Activated naive CD4-positive, alpha-beta T cell (primary cell): ENCODE measurements at places on chromosomes 6 and 20.

- no peak for DNase-seq
Measured at GRCh38 chr20:51368461-51369211, 173.9 kb downstream of the NFATC2 start.

DNA sequence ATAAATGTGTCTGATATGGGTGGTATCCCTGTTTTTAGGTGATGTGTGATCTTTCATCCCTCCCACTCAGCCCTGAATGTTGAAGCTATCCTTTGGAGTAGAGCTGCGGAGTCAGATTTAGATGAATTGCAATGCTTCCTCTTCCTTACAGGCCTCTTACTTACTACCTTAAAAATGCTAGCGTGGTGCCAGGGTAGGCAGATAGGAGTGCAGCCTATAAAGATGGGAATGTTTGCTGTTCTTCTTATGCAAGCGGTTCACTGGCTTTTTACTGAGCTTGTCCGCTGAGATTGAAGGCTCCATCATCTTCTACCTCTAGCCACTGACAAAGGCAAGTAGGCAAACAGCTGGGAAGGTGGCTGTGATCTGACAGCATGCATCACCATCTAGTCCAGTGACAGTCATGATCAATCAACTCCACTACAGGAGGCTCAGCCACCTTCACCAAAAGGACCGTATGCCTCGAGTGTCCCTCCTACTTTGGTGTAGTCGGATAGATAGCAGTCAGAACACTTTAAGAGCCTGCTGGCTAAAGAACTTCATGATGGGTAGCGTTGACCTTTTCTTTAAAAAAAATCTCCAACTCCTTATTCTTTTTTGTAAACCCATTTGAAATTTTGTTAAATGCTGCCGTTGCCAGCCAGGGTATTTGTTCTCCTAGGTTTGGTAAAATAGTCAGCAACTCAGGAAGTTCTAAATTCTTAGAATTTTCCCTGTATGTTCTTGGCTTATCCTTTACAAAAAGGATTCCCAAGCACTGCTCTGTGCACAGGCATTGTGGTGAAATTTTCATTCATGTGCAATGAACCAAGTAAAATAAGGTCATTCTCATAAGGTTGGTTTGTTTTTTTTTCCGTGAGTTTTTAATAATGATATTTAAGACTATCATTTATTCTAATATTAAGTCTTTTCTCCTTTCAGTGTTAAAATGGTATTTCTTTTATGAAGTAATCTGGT, 169.6 kb downstream of the MTHFD1L start:
- DNase-seq = no peak

GRCh38 chr20:14127514-14128223, 132.4 kb downstream of the MACROD2 start:
- no peak for DNase-seq

GRCh38 chr6:56689114-56689513, 46.4 kb upstream of the DST start:
- DNase-seq = no peak

DNA sequence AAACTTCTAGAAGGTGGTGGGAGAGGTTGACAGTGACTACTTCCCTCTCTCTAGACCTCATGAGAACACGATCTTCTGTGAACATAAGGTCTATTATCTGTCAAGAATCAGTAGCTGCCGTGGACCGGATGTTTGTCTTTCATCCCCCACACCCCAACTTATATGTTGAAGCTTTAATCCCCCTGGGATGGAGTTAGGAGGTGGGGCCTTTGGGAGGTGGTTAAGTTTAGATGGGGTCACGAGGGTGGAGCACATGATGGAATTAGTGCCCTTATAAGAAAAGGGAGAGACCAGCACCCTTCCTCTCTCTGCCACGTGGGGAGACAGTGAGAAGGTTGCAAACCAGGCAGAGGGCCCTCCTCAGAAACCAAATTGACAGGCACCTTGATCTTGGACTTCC, 409.1 kb downstream of the QKI start:
- DNase-seq = no peak

- no peak for DNase-seq
Measured at GRCh38 chr6:137983269-137983668, 116.2 kb downstream of the TNFAIP3 start.

DNA sequence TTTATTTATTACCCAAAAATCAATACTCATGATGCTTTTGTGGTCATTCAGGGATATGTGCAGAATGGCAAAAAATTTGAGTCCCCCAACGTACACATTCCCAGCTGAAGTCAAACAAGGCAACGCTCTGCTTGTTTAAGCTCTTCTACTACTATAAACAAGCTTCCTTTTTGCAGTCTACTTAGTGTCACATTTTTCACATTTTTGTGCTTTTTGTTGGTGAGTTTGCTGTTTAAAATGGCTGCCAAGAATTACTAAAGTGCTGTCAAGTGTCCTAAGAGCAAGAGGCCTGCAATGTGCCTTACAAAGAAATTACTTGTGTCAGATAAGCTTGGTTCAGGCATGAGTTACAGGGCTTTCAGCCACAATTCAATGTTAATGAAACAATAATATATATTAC, 2.1 kb downstream of the WFDC8 start:
- DNase-seq = no peak

- DNase-seq = no peak
Measured at GRCh38 chr6:158174514-158174913, 6.4 kb downstream of the GTF2H5 start.

GRCh38 chr6:97790926-97791590, 508.0 kb upstream of the MMS22L start:
- no peak for DNase-seq

- no peak for DNase-seq
Measured at GRCh38 chr6:16519265-16520242, 241.7 kb downstream of the ATXN1 start.

GRCh38 chr6:85673198-85674139, 30.8 kb upstream of the SYNCRIP start:
- DNase-seq = no peak

DNA sequence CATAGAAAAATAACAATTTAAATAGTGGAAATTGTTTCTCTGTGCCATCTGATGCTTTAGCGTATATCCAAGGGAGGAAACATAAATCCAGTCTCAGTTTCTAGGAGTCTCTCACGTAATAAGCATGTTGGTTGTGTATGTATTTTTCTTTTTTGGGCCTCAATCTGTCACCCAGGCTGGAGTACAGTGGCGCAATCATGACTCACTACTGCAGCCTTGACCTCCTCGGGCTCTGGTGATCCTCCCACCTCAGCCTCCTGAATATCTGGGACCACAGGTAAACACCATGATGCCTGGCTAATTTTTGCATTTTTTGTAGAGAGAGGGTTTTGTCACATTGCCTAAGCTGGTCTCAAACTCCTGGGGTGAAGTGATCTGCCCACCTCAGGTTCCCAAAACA, 78.6 kb upstream of the PLN start:
- no peak for DNase-seq

DNA sequence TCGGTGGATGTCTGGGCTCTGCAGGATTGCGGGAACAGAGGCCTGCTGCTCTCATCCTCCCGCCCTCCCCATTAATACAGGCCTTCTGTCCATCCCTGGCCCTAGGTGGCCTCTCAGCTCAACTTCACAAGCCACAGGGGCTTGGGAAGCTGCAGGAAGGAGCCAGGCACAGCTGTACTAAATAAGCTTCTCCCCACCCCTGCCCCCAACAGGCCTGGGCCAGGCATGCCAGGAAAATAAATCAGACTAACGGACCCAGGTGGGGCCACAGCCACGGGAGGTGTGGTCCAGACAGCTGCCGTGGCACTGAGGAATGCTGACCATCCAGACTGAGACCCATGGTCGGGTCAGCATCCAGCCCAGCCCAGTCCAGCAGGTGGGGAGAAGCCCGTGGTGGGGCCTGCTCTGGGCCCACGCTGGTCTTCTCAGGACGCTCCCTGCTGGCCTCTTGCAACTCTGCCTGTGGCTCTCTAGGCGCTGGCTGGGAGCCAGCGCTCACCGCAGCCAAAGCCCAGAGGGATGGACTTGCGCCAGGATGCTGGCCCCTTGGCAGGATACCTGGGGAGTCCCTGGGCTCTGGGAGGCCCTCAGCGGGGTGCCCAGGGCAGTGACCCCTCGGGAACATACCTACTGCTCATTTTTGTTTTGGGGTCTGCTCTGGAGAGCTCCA, 8.6 kb upstream of the YTHDF1 start:
- no peak for DNase-seq

DNA sequence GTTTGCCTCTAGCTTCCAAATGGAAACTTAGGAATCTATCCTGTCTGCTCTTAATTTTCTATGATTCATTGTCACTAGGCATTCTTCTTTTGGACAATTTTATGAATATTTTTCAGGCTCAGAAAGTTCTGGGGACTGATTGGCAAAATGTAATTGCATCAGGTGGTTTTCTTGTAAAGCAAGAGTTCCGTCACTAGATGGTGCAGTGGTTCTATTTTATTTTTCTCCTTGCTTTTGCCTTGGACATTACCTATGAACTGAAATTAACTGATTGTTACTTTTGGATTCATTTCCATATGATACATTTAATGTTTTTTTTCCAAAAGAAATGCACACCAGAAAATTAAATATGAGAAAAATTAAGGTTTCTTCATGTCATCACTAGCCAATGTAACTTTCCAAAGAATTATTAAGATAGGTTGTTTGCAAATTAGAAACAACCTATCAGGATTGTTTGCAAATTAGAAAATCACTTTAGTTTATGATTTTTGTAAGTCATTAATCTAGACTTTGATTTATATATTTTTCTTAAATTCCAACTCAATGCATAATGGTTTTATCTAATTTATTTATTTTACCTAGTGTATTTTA, 48.0 kb downstream of the TMEM170B start:
- no peak for DNase-seq

DNA sequence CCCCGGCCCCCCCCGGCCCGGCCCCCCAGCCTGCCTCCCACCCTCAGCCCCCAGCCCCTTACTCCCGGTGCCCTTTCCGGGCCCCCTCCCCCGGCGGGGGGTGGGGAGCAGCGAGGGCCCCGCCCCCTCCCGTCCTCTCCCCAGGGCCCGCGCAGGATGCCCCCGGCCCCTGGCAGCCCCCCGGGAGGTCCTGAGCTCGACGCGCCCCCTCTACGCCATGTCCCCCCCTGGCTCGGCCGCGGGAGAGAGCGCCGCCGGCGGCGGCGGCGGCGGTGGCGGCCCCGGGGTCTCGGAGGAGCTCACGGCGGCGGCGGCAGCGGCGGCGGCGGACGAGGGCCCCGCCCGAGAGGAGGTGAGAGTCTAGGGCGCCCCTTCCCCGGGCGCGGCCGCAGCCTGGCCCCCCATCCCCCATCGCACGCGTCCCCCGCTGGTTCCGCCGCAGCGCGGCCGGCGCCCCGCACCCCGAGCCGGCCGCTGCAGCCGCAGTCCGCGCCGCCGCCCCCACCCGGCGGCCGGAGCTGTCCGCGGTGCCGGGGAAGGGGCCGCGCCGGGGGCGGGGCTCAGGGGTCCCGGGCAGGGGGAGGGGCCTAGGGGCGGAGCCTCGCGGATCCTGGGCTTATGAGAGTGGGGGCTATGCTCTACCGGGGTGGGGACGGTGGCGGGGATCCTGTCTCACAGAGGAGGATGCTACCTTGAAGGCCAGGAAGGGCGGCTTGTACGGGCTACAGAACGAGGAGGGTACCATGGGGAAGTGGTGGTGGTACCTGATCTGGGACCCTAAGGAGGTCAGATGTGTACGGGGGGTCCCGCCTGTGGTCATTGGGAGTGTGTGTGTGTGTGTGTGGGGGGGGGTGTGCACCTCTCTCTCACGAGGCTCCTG, 516 bp downstream of the TMEM151B start:
- no peak for DNase-seq

- no peak for DNase-seq
Measured at GRCh38 chr6:129599467-129599866, 110.5 kb downstream of the ARHGAP18 start.

DNA sequence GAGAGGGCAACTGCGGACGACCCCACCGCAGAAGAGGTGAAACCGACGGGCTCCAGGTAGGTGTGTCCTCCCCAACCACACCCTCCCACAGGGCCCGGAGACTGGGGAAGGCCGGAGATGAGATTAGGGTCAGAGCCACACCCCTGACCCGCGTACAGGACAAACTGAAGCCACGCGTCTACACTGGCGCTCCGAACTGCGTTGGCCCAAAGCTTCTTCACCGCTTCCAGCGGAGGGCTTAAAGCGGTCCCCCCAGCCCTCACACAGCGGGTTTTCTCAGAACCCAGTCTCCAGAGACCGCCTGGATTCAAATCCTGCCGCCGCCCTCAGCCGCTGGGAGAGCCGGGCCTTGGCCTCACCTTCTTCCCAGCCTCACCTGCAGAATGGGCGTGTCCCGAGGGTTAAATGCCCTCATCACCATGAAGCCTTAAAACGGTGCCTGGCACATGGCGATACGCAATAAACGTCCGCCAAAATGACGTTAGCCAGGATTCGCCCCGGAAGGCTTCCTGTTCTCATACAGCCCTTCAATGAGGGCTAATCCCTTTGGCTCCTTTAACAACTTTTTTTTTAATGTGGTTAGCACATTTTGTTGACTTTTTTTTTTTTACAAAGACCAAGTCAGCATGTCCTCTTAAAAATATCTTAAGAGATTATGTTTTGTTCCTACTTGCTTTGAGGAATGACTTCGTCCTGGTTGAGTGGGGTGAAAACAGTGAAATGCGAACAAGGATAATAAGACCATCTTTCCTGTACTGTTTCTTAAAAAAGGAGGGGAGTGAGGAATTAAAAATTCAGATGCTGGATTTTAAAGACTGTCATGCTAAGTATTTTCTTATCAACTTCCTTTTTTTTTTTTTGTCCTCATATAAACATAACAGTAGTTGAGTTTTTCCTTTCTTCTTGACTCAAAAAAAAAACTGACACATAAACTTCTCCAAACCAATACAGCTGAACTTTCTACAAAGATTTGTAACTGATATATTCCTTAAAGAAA, 15.1 kb upstream of the ZNF217 start:
- DNase-seq = peak; percentile 12

GRCh38 chr6:148396411-148396810, 53.8 kb downstream of the SASH1 start:
- no peak for DNase-seq

DNA sequence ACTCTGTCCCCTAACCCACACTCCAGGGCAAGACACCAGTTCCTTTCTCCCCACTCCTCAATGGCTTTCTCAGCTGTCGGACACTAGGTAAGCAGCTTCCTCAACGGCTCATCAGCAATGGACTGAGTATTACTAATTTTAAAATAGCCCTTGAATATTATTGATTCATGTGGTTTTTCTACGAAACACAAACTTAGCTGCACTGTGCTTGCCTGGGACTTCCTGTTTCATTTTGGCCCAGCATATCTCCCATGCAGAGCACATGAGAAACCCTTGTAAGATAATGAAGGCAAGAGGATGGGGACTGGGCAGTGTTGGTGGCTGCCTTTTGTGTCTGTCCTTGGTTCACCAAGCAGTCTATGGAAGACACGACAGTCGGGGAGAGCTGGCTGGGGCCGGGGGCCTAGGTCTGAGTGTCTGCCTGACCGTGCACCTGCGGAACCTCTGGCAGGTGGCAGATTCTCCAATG, 48.9 kb downstream of the RNASET2 start:
- no peak for DNase-seq
